ENCODE measurements at places on chromosomes 3 and 15. TPM values are rescaled to one million over a fixed set of nuclear protein-coding genes. Genes with fewer than 3 reads are reported as not detected.

DNA sequence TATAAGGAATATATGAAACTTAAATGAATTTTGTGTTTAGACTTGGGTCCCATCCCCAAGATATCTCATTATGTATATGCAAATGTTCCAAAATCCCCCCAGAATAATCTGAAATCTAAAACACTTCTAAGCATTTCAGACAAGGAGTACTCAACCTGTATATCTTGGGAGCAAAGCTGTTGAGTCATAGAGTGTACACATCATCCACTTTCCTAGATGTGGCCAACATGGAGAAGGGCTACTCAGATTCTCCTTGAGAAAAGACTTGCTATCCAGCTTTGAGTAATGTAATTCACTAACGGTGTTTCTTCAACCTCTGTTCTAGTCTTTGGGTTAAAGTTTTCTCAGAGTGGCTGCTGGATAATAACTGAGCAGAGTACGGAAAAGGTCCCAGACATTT lies 215.5 kb upstream of the POU1F1 start:
- DNase-seq = no peak

DNA sequence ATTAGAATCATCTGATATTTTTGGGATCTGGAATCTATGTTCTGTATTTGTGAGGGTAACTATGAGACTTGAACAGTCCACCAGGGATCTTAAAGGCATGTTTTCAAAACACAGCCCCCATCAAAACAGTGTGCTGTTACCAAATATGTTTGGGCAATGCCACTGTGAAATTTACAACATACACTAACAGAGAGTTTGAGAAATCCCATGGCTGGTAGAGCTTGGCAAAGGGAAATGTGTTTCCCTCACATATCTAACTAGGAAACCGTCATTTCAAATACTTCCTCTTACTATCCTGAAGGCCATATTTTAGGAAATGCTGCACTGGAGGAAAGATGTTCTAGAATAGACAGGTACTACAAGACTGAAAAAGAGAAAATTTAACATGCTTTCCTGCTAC lies 607.4 kb downstream of the FHIT start:
- DNase-seq = no peak

DNA sequence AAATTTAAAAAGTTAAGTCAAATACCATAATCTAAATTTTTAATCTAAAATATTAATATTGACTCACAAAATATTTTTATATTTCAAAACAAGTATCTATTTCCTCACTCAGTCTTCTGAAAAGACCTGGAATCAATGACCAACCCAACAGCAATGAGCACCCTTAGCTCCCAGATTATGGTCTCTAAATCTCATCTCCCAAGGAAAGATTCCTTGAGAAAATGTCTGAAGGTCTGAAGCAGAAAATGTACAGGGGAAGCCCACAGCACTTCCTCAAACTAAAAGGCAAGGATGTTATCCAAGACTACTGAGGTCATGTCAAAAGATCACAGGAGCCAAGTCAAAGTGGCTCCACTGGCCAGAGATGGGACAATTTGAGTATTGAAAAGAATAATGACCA lies 51.0 kb upstream of the SLCO2A1 start:
- DNase-seq = no peak

NEK10 gene
- total RNA-seq = 2.9 TPM

DNA sequence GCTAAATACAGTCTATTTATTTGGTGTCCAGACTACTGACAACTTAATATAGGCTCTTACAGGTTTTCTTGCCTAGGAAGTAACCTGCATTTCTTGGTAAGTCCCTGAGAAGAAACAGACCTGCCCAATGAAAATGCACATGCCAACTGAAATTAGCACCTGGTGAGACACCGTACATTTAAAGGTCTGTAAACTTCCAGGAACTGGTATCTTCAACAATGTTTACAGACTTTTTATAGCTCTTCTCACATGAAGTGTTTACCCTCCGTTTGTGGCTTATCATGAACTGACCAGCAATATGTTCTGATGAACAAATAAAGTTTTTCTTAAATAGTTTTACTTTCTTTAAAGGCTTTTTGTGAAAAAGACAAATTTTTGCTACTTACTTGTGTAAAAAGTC lies 93.3 kb downstream of the PCCB start:
- DNase-seq = no peak

NAALADL2 gene
- 1.3 TPM for total RNA-seq

GRCh38 chr3:44160818-44161217 lies 80.9 kb upstream of the TOPAZ1 start:
- DNase-seq = no peak

All from G401 (cell line).